Activated T-cell treated with anti-CD3 and anti-CD28 coated beads, Interleukin-2, amount 50 U/mL, for 48 hours (primary cell): ENCODE measurements at places on chromosomes 4 and X.
A peak's percentile ranks its signal among the peaks of the same experiment; 100 is the strongest.

DNA sequence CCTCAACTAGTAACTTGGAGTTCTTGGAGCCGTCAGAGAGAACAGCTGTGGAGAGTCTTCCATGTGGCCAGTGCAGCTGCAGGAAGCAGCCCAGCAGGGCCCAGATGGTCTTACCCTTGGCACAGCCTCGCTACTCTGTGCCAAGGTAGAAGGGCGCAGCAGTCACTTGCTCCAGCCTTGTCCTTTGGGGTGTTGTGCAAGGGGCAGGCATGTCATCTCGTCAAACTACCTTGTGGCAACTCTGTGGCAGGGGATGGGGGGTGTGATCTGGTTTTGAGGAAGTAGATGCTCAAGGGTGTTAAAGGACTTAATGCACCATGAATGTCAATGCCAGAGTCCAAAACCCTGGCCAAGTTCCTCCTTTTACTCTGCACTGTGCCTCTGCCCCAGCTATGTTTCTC is 34.2 kb upstream of the TBC1D14 start:
- no peak for DNase-seq

GRCh38 chr4:106063009-106063408 is 167.7 kb downstream of the NPNT start:
- no peak for DNase-seq

DNA sequence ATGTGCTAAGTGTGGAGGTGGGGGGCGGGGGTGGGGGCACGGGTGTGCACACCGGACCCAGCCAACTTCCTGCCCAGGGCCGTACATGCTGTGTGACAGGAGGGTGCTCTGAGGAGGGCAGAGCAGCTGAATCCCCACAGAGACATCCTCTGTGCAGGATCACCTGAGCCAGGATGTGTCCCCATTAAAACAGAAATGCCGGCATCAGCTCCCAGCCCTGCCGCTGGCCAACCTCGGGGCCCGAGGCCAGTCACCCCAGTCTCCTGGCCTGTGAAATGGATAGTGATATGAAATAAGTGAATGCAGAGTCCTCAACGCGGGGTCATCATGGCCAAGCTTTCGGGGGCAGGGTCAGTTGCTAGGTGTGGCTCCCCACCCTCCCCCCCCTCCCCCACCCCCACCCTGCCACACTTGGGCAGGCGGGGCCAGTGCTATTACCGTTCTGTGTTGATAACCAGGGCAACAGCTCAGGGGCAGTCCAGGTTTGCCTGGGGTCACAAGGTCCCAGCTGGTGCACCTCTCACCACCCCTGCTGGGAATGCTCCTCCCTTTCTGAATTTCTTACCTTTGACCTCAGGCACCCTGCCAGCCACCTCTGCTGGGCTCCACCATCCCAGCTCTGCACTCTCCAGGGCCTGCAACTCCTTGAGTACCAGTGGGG is 227.2 kb upstream of the PSAPL1 start:
- DNase-seq = no peak

- no peak for DNase-seq
These were observed 29.6 kb downstream of the RAB40AL start for GRCh38 chrX:102966701-102967100.

- no peak for DNase-seq
These were observed 1444.0 kb upstream of the PCDH7 start for GRCh38 chr4:29276150-29276549.

DNA sequence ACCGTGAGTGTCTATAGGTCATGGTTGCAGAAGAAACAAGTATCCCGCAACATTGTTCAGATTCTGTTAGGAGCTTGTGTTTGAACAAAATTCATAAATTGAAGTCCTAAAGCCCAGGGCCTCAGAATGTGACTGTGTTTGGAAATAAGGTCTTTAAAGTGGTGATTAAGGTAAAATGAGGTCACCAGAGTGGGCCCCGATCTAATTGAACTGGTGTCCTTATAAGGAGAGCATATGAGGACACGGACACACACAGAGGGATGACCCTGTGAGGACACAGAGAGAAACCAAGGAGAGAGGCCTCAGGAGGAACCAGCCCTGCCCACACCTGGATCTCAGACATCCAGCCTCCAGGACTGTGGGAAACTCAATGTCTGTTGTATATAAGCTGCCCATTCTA is 76.9 kb downstream of the DHRSX start:
- no peak for DNase-seq

- no peak for DNase-seq
These were observed 449.6 kb downstream of the FSTL5 start for GRCh38 chr4:161714022-161714751.

- DNase-seq = no peak
These were observed 56.3 kb upstream of the HPSE start for GRCh38 chr4:83390944-83391343.

GRCh38 chrX:8233091-8233490 is 62.0 kb upstream of the VCX2 start:
- no peak for DNase-seq

DNA sequence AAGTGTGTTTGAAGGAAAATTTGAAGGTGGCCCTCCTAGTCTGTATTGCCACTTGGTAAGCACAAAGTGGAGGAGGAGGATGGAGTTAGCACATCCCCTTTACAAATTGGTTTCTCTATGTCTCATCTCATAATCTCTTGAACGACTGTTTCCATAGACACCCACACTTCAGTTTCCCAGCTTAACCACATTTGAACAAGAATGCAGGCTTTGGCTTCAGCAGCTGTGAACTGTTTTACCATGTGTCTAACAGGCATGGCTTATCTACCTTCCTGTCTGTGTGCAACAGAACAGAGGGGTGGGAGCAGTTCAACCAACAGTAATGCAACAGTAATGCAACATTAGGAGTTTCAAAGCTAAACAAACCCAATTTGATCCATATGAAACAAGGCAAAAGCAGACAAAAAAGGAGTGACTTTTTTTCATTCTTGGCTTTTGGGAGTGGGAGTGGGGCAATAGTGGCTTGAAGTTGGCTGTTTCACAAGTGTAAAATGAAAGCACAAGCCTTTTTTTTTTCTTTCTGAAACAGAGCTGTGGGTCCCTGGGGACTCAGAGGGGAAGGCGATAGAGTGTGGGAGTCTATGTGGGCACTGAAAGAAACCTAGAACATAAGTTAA is 108.0 kb downstream of the ITM2A start:
- peak; percentile 57 for DNase-seq

DNA sequence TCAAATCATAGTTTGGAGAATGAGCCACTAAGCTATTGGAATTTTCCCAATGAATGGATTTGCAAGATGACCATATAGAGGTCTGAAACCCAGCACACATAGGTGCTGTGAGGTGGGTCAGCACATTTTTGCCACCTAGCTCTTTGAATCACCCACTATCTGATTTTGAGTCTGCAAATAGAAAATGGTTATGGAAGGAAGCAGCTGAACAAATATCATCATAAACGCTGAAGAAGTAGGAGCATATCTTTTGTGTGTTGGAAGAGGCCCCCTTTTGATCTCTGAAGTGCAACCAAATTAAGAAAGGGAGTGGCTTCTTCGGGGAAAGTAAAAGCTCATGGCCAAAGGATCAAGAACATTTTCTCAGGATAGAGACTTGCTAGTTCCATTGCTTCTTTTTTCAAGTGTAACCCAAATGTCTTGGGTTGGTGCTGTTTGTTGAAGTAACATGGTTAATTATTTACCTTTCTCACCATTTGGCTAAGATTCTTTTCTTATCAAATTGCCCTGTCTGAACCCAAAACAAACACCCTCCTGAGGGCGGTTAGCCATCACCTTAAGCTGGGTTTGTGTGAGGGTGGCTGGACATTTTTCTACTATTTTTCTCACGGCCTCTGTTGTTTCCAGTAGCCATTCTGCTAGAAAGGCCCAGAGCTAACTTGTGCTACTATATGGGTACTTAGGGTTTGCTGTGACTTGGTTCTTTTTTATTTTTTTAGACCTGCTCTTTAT is 18.4 kb upstream of the SORBS2 start:
- no peak for DNase-seq

DNA sequence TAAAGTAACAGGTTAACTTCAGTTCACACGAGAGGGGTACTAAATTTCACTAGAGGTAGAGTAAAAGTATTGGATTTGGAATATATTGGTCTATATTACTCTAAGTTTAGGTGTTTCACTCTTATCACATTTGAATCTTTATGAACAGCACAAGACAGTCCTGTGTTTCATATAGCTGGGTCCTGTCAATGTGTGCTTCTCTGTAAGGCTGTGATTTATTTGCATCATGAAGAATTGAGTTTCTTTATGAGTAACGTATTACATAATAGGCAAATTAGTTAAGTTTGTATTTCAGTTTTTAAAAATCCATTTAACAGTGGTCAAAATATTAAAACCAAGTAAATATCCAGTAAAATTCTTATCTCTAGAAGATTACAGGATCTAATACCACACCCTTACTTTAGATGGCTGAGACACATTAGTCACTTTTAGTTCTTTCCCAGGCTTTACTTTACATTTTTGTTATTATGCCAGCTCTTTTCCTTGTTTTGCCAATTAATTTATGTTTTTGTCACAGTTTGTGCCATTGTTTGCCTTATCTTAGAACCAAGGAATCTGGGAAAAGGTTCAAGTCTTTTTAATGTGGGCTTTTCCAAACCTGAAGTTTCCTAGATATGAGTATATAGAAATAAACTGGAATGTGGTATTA is 32.1 kb downstream of the NUDT6 start:
- DNase-seq = no peak

DNA sequence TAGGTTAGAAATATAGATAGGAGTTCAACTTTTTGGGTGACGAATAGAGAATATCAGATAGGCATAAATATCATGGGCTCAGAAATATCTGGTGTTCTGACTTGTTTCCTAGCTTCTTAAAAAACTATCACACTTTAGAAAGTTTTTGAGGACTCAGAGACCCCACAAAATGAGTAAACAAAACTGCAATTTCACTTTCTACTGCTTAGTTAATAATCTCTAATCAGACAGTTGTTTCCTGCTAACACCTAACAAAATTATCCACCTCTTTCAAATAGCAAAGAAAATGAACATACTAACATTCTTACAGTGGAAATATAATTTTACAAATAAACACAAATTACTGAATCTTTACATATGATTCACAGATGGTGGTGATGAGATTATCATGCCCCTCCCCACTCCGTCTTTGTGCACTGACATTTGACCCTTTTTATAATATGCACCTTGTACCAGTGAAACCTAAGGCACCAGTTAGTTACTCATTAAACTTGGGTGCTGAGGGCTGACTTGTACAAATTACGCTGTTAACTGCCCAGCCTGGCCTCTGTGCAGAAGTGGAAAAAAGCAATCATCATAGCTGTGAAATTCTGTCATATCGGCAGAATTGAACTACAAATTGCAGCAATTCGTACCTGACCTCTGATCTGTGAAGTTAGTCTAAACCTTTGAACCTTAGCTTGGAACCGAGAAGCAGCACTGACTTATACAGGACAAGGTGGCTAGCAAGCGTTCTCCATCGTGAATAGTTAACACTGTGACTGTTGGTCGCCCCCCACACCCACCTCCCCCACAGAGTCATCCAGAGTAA is 138.7 kb downstream of the CHRNA9 start:
- no peak for DNase-seq

GRCh38 chr4:151658959-151659600 is 101.7 kb downstream of the GATB start:
- DNase-seq = no peak

DNA sequence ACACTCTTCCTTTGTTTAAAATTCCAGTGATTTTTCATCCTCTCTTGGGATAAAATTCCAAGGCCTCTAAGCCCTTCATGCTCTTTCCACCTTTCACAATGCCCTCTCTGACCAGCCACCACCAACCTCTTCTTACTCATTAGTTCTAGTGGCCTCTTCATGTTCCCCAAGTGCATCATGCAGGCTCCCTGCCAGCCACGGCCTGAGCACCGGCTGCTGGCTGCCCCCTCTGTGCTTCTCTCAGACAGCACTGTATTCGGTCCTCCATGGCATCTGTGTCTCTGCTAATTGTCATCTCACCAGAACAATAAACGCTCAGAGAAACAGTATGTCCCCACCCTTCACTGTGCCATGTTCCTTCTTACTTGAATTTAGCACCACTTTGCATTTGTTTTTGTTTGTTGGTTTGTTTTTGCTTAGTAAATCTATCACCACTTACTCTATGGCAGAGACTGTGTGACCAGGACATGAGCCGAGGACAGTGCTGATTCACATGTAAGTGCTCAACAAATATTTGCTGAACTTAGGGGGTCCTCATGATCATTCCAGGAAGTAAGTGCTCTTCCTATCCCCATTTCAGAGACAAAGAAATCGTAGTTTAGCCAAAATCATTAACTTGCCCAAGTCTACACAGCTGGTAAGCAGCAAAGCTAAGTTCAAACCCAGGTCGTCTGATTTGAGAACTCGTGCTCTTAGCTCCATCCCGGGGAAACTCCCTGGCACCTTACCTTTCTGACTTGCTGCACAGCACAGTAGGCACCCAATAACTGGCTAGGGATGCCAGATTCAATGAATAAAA is 77.1 kb upstream of the UCP1 start:
- no peak for DNase-seq

DNA sequence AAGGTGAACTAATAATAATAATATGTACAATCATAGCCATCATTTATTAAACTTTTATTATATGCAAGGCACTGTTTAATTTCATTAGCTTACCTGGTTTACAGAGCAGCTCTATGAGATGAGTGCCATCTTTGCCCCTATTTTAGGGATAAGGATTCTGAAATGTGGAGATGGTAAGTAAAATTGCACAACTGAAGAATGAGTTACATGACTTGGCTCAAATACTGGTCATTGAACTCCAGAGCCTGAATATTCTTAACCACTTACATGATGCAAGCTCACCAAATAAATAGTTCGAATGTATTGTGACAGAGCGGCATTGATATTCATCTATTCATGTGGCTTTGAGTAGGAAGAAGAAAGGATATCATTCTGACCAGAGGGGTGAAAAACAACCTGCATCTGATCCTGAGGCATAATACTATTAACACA is 11.7 kb downstream of the ALB start:
- no peak for DNase-seq

DNA sequence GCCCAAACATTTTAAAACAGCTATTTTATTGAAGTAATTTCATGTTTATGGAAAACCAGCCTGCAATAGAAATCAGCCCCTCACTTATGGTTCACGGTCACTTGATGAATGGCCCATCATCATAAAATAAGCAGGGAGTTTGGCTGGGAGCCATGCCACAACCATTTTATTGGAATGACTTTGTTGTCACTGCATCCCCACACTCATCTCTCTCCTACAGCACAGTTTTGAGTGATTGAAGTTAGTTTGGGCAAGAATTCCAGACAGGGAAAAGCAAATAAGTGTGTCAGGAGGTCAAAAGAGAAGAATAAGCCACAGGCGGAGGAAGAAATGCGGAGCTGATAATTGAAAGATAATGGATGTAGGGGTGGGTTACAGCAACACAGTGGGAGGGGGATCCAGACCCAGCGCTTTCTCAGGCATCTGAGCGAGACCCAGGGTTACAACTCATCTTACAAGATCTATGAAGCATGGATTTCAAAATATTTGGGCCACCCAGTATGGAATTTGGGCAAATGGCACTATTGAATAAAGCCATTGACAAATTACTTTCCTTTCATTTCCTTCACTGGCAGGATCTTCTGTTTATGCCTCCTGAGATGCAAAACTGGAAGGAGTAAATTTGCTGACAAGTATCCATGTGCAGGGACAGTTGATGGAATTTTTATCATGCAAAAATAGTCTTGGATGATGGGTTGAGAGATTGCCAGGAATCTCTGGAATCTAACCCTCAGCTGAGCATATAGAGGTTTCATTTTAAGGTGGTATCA is 100.8 kb downstream of the SHROOM3 start:
- no peak for DNase-seq

- no peak for DNase-seq
These were observed 37.8 kb downstream of the SPOCK3 start for GRCh38 chr4:167196344-167197012.
